ENCODE measurements at places on chromosomes 2 and 18. TPM values are rescaled to one million over a fixed set of nuclear protein-coding genes. Genes with fewer than 3 reads are reported as not detected.

The ACTG2 gene
- total RNA-seq: 1.3 TPM

The SERPINB12 gene
- total RNA-seq: not detected

The CD8B gene
- 139 TPM for total RNA-seq

The NYAP2 gene
- total RNA-seq: not detected

The CSRNP3 gene
- not detected for total RNA-seq

The CIB4 gene
- total RNA-seq: not detected
